ENCODE measurements at places on chromosomes 4 and X. TPM values are rescaled to one million over a fixed set of nuclear protein-coding genes. Genes with fewer than 3 reads are reported as not detected.

The DOK7 gene
- total RNA-seq: not detected

The VEGFC gene
- 14.3 TPM for total RNA-seq

The IL3RA gene
- total RNA-seq: 13.1 TPM

The DDX53 gene
- not detected for total RNA-seq

The CT45A3 gene
- total RNA-seq: not detected

The NOX1 gene
- total RNA-seq: not detected

The ASMT gene
- total RNA-seq: not detected
